GM19239 (cell line): ENCODE measurements at places on chromosomes 11 and 22.

- no peak for DNase-seq
These were observed 51.6 kb downstream of the SHANK2 start for GRCh38 chr11:71200761-71201160.

- no peak for DNase-seq
These were observed 129.1 kb downstream of the DCDC1 start for GRCh38 chr11:31240340-31240904.

GRCh38 chr11:47466201-47466600 lies 17.3 kb upstream of the RAPSN start:
- no peak for DNase-seq

GRCh38 chr11:61123775-61124571 lies 21.7 kb downstream of the CD5 start:
- DNase-seq, result no peak

- peak; percentile 33 for DNase-seq
These were observed 148.5 kb downstream of the GRIK4 start for GRCh38 chr11:120660024-120660565.

GRCh38 chr11:110490886-110491285 lies 61.1 kb downstream of the FDX1 start:
- DNase-seq, result no peak

- no peak for DNase-seq
These were observed 494.8 kb downstream of the MN1 start for GRCh38 chr22:27306771-27307170.

GRCh38 chr11:115502636-115503082 lies 1.6 kb downstream of the CADM1 start:
- DNase-seq, result no peak

DNA sequence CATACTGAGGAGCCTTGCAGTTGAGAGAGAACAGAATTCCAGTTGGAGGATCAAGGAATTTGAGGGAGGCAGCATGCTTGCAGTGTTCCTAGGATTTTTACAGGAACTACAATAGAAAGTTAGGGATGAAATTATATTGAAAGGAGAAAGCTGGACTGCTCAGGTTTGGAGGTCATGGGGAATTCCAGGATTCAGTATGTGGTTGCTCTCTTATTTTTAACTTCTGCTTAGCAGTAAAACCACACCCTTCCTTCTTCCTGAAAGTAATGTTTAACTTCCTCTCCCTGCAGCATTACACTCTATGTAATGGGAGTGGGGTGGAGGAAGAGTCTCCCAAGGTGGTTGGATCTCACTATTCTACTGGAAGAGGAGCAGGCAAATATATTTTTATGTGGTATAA lies 31.3 kb downstream of the CTNND1 start:
- DNase-seq, result no peak

GRCh38 chr11:72780296-72781062 lies 13.4 kb downstream of the STARD10 start:
- DNase-seq, result no peak

GRCh38 chr11:37947821-37948220 lies 1349.8 kb upstream of the RAG2 start:
- no peak for DNase-seq

GRCh38 chr11:353179-353873 lies 16.0 kb upstream of the B4GALNT4 start:
- no peak for DNase-seq

DNA sequence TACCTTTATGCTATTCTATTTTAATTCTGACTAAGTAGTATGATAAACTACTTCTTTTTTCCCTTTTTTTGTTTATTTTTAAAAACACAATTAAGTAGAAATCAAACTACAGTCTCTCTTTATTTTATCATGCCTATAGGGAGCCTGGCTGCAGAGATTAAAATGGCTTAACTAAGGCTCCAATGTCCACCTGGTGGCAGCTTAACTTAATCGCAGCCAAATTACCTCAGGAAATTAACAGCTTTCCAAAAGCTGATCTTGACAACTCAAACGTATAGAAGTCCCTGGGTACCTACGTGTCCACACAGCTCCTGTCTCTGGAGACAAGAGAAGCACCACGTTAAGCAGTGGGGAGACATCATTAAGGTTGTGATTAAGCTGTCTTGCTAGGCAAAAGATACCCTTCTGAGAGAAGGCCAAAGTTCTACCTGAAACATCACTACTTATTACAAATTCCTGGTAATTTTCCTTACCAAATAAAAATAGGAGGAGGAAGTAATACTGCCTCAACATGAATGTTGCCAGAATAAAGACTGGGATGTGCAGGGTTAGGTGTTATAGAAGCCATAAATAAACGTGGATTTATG lies 63.2 kb upstream of the SNX19 start:
- peak; percentile 12 for DNase-seq

- DNase-seq, result no peak
These were observed 51.8 kb downstream of the COMMD9 start for GRCh38 chr11:36237391-36237790.

DNA sequence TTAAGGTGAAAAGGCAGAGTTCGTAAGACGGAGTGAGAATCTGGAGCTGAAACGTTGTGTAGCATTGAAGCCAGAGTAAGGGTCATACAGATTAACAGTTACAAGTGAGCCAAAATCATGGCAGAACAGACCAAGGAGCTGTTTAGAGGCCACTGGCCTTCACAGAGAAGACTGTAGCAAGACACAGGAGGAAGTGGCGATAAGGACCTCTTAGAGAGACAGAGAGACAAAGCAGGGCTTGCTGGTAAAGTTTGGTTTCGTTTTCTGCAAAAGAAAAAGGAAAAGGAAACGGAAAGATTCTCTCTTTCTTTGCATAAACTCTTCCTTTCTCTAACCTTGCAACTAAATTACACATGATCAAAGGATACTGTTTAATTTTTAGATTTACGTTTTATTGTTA lies 83.0 kb downstream of the AASDHPPT start:
- no peak for DNase-seq

GRCh38 chr22:17785185-17786184 lies 11.2 kb upstream of the BID start:
- DNase-seq, result no peak

DNA sequence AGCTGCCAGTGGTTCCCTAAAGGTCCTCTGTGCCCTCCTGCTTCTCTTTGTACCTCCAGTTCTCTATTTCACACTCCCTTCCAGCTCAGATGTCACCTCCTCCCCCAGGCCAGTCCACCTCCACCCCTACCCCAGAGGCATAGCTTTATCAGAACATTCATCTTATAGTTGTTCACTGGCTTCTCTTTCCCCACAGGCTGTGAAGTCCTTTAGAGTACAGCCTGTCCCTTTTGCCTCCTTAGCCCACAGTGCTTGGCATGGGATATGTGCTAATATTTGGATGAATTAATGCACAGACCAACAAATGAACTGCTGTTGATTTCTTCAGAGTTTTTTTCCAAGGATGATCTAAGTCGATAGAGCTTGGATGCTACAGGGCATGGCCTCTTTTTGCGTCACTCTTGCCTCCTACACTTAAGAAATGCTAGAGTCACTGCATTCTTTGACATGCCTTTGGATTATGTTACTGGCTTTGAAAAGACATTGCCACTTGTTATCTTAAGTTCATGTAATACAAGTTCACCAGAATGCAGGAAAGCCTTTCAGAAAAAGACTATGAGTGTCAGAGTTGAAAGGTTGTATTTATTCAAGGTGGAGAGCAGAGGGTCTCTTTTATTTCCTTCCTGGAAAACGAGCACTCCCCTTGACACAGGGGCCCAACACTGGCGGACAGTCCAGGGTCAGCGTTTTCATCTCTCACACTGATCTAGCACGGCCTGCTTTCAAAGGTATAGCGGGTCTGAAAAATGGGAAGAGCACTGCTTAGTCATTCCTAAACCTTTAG lies 75.7 kb downstream of the PISD start:
- no peak for DNase-seq

DNA sequence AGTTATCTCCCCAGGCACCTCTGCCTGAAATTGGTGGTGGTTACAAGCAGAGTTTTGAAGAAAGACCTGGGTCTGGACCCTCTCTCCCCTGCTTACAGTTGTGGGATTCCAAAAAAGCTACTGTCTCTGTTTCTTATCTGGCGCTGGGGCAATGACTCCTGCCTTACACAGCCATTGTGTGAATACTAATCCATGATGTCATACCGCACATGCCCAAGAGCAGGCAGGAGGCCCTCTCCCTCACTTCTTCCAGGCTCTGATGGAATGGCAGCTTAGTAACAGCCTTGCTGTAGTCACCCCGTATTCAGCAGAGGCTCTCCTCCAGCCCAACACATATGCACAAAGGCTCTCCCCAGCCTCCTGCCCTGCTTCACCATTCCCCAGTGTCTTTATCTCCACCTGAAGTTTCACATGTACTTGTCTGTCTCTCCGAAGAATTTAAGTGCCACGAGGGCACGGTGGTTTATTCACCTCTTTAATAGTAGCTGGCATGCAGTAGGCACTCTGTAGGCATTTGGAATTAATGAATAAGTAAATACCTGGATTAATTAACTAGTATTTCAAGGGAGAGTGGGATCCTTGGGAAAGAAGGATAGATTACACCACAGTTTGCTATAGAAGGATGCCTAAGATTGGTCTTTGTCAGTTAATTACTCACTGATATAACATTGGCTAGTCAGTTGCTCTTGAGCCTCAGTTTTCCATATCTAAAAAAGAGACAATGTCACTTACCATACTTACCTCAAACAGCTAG lies 165.6 kb downstream of the ETS1 start:
- DNase-seq, result no peak

DNA sequence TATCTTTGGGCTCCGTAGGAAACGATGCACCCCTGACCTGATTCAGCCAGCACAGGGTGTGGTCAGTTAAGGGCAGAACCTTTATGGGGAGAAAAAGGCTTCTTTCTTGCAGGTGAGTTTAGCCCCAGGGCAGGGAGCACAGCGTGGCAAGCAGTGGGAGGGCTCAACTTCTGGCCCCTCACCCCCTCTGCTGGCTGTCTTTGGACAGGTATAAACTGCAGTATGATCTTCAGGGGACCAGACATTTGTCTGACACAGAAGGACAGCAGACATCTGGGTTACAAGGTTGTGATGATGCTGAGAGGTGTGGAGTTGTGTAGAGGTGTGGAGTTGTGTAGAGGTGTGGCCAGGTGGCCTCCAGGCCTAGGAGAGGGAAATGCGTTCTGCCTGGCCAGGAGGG lies 324.0 kb upstream of the PLET1 start:
- DNase-seq, result no peak

- DNase-seq, result no peak
These were observed 39.4 kb upstream of the GGTLC2 start for GRCh38 chr22:22605074-22605404.

- DNase-seq, result no peak
These were observed 2.4 kb upstream of the RANGAP1 start for GRCh38 chr22:41288245-41288946.

DNA sequence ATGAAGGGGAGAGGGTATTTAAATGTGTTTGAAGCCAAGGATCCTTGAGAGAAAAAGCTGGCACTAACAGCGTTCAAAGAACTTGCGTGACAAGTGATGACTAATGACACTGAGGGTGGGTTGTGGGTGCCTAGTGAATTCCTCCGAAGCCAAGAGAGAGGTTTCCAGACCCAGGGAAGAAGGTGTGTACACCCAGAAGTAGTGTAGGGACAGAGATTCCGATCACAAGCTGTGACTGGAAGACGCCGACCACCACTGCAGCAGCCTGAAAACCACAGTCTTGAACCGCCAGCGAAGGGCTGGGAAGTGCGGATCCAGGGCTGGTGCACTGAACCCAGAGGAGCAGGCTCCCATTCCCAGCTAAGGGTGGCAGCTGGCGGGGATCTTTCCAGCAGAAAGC lies 9.5 kb downstream of the PPARA start:
- no peak for DNase-seq

- DNase-seq, result peak; percentile 24
These were observed 17.5 kb upstream of the SHISAL1 start for GRCh38 chr22:44330188-44330743.

- DNase-seq, result no peak
These were observed 270.9 kb downstream of the FAM181B start for GRCh38 chr11:82462608-82463242.

DNA sequence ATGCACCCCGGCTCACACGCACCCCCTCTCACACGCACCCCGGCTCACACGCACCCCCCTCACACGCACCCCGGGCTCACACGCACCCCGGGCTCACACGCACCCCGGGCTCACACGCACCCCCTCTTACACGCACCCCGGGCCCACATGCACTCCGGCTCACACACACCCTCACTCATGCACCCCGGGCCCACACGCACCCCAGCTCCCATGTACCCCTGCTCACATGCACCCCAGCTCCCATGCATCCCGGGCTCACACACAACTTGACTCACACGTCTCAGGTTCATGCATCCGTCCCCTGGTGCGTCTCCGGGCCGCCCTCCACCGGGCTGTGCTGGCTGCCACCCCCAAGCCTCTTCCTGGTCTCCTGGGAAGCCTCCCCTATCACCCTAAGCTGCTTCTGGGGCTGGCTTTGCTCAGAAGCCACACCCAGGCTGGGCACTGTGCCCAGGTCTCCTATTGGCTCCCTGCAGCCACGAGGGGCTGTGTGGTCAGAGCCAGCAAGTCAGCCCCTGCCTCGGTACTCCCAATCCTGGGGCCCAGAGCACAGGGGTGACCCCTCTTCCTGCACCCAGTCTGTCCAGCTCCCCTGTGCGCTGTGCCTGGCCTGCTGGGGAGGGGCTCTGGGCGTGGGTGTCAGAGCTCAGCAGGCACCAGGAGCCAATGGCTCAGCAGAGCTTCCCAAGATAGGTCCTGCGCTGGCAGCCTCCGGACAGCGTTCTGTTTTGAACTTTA lies 16.9 kb downstream of the TSPAN4 start:
- DNase-seq, result no peak

GRCh38 chr11:12815129-12815480 lies 140.9 kb downstream of the TEAD1 start:
- DNase-seq, result no peak

- no peak for DNase-seq
These were observed 27.5 kb downstream of the KIAA0930 start for GRCh38 chr22:45212992-45213751.

DNA sequence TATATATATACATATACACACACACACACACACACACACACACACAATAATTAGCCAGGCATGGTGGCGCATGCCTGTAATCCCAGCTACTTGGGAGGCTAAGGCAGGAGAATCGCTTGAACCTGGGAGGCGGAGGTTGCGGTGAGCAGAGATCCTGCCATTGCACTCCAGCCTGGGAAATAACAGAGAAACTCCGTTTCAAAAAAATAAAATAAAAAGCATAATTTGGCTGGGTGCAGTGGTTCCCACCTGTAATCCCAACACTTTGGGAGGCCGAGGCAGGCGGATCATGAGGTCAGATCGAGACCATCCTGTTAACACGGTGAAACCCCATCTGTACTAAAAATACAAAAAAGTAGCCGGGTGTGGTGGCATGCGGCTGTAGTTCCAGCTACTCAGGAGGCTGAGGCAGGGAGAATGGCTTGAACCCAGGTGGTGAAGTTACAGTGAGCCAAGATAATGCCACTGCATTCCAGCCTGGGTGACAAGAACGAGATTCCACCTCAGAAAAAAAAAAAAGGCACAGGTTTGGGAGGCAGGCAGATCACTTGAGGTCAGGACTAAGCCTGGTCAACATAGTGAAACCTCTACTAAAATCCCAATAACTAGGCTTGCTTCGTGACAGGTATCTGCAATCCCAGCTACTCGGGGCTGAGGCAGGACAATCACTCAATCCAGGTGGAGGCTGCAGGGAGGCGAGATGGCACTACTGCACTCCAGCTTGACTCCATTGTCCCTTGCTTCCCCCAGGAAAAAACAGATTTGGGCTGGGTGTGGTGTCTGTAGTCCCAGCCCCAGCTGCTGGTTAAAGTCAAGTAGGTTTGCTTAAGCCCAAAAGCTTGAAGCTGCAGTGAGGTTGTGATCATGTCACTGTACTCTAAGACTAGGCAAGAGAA lies 11.8 kb upstream of the WDR74 start:
- DNase-seq, result no peak

- no peak for DNase-seq
These were observed 69.2 kb downstream of the PACSIN2 start for GRCh38 chr22:42945736-42946135.

- DNase-seq, result no peak
These were observed at the start of gene ARHGAP32 for GRCh38 chr11:129192150-129192549. Gene ARHGAP32 (minus strand): TSS chr11:129192325. CDS start chr11:129192198, 127 bp downstream.
